ENCODE measurements at places on chromosomes 6 and 20.

- DNase-seq = no peak
These were observed 13.8 kb downstream of the TREM1 start for GRCh38 chr6:41272591-41273240.

GRCh38 chr6:106749609-106750008, 120.2 kb downstream of the QRSL1 start:
- DNase-seq = no peak

DNA sequence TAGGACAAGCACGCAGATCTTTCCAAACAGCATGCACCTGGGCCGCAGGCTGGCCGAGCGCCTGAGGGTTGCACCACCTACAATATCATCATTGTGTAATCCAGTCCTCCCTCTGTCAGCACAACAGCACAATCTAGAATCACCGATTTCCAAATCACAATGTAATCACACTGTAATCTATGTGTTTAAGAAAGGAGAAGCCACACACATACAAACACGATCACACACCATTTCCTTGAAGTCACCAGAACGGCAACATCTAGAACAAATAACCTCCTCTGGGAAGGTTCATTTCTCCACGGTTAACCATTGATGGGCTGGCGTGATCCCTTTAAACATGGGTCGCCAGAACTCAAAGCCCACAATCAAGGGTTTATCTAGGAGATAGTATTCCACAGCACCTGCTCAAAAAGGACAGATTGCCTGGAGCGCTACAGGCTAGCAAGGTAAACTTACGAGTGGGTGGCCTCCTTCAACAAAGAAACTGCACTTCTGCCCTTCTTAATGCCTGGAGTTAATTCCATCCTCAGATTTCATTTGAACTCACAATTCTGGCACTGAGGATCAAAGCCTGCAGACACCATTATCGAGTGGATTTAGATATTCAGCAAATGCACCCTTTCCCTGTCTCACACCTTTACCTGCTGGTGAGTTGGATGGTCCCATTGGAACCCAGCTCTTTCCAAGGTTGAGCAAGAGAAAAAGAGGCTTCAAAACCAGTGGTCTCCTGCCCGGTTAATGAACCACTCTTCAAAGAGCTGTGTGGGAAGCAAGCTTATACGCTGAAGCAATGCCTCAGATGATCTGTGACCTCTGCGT, 83.8 kb upstream of the FOXQ1 start:
- no peak for DNase-seq

DNA sequence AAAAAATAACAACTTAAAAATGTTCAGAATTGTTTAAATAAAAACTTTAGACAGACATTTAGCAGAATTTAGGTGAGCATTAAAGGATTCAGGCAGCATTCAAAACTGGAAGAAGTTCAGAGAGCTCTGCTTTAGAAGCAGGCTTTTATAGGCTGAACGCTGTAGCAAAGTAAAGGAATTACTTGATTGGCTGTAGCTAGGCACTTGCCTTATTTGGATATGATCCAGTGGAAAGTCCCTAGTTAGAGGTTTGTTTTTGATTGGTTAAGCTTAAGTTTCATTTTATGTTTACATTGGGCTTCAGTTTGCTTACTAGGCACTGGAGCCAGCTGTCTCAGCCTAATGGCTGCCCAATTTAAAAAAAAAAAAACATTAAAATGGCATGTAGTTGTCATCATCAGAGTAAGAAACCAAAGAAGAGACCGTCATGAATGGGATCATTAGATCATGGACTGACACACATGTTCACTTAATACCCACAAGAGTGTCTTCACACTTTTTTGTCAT, 65.1 kb downstream of the CBFA2T2 start:
- DNase-seq = peak; percentile 75

GRCh38 chr20:2706688-2707352, 14.2 kb downstream of the EBF4 start:
- no peak for DNase-seq

GRCh38 chr6:117288083-117288715, 22.8 kb downstream of the VGLL2 start:
- DNase-seq = no peak

GRCh38 chr6:168724669-168725570, 283.9 kb downstream of the SMOC2 start:
- DNase-seq = no peak

DNA sequence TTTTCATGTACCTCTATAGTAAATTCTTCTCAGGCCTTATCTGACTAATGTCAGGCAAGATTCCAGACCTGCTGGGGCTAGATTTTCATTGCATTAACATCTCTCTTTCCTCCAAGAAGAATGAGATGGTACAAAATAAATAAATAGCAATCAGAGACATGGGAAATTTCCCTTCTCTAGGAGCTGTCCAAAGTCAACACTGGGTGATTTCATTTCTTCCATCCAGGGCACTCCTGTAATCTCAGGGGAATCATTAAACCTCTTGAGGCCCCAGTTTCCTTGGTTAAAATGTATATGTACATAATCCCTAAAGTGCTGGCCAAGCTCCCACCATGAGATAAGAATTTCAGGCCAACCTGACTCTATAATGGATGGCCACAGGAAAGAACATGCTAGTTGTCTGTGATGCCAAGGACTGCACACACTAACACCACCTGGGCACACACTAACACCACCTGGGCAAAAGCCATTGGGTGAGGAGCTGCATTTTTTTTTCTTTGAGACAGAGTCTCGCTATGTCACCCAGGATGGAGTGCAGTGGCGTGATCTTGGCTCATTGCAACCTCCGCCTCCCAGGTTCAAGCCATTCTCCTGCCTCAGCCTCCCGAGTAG, 912 bp downstream of the IL17F start:
- DNase-seq = no peak

DNA sequence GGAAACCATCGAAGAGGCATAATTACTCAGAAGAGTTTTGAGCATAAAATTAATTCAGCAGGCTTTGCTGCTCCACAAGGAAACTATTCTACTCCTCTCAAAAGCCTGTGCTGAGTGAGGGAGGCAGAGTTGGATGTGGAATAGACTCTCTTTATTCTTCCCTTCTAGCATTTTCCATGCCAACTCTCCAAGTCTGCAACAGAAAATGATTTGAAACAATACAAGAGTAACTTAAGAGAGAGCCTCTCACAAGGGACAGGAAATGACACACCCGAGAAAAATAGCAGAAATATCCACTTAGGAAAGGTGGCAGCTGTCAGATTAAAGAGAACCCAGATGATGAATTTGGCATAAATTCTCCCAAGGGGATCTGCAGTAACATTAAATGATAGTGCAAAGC, 26.3 kb upstream of the LAMP5 start:
- no peak for DNase-seq

DNA sequence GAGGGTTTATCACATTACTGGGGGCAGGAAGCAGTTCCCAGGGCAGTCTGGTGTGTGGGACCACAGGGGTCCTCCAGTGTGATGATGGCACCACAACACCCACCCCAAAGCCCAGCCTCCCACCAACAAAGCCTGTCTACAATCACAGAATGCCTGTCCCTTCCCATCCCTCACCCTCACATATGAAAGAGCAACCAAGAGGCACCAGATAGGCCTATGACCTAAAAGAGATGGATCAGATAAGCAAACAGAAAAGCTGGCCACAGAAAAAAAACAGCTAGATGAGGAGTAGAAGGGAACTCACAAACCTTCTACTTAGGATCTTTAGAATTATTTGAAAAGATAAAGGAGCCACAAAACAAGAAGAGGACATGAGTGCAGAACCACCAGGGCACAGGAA, 54.3 kb downstream of the SERAC1 start:
- DNase-seq = no peak

GRCh38 chr6:134814076-134814695, 135.7 kb downstream of the ALDH8A1 start:
- DNase-seq = no peak

GRCh38 chr6:135707426-135707825, 144.1 kb upstream of the PDE7B start:
- no peak for DNase-seq

GRCh38 chr6:162485464-162485863, 242.1 kb downstream of the PRKN start:
- no peak for DNase-seq

DNA sequence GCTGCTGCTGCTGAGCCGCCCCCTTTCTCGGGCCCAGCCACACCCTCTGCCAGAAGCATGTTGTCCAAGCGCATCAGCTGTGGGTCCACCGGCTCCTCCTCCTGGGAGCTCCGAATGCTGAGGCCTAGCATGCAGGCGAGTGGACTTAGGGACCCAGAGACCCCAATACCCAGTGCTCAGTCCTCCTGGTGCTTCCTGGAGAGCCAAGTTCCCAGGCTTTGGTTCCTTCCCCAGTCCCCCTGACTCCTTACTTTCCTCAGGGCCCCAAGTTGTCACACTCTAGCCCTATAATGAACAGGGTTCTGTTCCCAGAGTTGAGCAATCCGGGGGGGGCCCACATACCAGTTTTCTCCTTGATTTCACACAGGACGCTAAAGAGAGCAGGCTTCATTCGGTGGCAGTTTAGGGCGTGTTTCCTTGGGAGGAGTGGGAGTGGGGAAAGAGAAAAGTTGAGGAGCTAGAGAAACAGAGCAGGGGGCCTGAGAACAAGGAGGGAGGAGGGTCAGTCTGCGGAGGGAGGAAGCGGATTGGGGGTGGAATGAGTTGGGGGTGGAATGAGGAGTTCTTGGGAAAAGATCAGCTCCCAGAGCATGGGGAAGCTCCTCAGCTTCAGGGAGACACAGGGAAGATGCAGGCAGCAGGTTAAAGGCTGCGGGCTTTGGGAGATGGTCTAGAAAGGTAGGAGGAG, 1.5 kb downstream of the PBX2 start:
- no peak for DNase-seq

DNA sequence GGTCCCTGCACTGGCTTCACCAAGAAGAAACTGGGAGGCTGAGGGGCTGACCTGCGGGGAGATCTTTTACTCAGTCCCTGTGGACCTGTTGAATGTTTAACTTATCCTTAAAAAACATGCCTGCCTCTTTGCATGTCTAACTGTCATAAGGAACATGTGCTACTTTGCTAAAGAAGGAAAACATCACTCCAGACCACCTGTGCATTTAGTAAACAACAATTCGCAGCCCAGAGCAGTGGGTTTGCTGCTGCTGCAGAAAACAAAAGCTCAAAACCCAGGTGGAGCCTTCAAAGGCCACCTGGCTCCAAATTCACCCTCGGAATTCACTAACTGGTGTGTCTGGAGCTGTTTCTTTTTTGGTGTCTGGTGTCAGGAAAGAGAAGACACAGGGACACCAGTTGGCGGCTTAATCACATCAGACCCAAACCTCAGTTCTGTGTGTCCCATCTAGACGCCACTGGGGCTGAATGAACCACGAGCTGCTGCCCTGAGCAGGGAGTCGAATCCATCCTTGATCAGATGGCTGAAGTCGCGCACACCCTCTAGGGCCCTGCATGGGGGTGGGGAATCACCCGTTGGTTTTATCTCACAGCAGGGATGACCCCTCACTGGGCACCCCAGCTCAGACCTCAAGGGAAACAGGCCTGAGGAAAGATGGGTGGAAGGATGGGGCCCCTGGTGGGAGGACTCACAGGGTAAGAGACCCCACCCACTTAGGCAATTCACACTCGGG, 344.3 kb downstream of the PREX1 start:
- no peak for DNase-seq

GRCh38 chr6:154251116-154251515, 105.5 kb downstream of the IPCEF1 start:
- no peak for DNase-seq

DNA sequence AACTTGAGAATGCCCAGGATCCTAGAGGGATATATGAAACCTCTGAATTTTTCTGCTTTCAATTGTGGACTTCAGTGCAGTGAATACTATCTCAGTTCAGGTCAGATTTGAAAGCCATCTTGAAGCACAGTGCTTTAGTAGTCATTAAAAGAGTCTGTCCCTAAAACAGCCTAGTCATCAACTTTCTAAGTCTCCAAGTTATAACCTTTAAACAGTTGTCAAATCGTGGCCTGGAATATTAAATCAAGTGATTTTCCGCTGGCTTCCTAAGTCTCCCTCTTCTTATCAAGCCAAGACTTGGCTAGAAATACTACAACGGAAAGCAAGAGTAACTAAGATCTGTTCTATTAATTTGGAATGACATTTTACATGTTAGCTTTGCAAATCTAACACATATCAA, 45.8 kb downstream of the SCML4 start:
- DNase-seq = no peak

GRCh38 chr6:23441808-23442461, 684.1 kb upstream of the NRSN1 start:
- no peak for DNase-seq

DNA sequence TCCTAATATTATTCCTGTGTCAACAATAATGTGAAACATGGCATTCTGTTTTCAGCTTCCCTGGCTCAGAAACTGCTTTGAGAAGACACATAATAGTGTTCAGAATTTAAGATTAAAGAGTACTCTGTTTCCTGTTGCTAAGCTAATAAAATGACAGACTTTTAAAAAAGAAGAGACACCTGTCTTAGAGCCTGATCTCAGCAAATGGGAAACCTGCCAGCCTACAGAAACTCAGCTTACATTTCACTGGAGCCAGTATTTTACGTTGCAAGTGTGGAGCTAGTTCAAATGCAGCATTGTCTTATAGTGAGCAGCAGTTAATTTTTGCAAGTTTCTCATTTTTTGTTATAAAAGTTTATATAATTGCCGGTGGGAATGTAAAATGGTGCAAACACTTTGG, 28.8 kb downstream of the KIZ start:
- DNase-seq = no peak

- DNase-seq = no peak
These were observed 255.0 kb upstream of the HTR1E start for GRCh38 chr6:86682297-86682696.

DNA sequence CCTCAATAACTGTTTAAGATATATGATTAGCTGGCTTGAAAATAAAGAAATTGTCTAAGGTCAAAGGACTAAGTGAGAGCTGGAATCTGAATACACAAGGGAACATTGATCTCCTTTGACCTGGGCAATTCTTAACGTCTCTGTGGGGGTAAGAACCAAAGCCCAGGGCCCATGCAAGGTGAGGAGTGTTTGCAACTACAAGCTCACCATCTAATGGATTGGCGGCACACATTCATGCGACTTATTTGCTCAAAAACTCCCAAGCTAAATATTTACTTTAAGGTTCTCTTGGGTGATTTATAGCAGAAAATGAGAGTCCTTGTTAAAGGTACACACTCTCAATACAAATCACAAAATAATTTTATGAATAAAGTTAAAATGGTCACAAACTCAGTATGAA, 392.0 kb upstream of the FLRT3 start:
- DNase-seq = no peak

- no peak for DNase-seq
These were observed 135.3 kb upstream of the BMP2 start for GRCh38 chr20:6632187-6632586.

- DNase-seq = no peak
These were observed 611.0 kb downstream of the DOK5 start for GRCh38 chr20:55086421-55086820.

- DNase-seq = no peak
These were observed 7.0 kb upstream of the NINL start for GRCh38 chr20:25592135-25592852.

- DNase-seq = no peak
These were observed 123.6 kb upstream of the MMS22L start for GRCh38 chr6:97406633-97407032.

GRCh38 chr6:170128811-170129681, 161.8 kb downstream of the DLL1 start:
- no peak for DNase-seq

- DNase-seq = no peak
These were observed 301.8 kb downstream of the TAF4 start for GRCh38 chr20:61763740-61764400.
